ENCODE measurements at places on chromosomes 6 and 20.

GRCh38 chr20:6663104-6663503 is 104.4 kb upstream of the BMP2 start:
- peak; percentile 54 for DNase-seq

GRCh38 chr6:119171088-119171841 is 92.8 kb upstream of the FAM184A start:
- DNase-seq, result no peak

- DNase-seq, result no peak
Measured at GRCh38 chr6:149877659-149878058, 13.5 kb upstream of the LRP11 start.

GRCh38 chr6:149960488-149960887 is 3.3 kb upstream of the ULBP1 start:
- DNase-seq, result no peak

- no peak for DNase-seq
Measured at GRCh38 chr6:168320634-168321033, 1.1 kb upstream of the DACT2 start.

DNA sequence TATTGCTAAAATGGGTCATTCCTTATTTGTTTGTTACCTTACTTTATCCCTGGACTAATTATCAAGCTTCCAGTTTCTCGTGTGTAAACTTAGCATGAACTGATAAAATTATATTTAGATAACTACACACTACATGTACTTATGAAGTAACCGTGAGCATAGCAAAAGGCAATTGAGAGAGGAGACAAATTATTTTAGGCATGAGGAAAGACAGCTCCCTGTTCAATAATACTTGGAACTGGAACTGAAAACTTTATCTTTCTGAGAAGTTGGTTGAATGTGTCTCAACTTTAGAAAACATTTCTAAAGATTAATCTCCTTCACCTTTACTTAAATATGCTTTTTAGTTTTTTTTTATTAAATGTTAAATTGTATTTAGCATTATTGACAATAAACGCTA is 11.4 kb downstream of the CRISP3 start:
- DNase-seq, result no peak

DNA sequence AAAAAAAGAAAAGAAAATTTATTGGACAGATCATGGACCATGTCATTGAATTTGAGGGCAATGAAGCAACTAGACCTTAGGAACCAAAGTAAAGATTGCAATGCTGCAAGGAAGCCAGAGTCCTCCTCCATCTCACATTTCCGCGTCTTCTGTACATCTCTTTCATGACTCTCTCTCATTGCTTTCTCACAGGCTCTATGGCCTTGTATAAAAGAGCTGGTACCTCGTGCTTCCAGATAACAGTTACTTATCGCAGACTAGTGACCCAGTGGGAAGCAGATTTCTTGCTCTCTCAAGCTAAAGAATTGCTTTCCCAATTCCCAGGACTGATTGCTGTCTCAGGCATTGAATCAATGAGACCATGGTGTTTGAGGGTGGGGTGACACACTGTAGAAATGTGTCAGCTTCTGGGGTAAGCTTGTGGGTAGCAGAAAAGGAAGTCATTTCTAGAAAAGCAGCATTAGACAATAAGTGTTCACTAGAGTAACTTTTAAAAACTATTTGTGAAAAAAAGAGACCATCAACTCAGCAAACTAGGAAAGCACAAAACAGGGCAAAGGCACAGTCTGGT is 635.3 kb downstream of the UTRN start:
- peak; percentile 38 for DNase-seq

GRCh38 chr6:93515736-93516135 is 96.4 kb upstream of the EPHA7 start:
- peak; percentile 36 for DNase-seq

DNA sequence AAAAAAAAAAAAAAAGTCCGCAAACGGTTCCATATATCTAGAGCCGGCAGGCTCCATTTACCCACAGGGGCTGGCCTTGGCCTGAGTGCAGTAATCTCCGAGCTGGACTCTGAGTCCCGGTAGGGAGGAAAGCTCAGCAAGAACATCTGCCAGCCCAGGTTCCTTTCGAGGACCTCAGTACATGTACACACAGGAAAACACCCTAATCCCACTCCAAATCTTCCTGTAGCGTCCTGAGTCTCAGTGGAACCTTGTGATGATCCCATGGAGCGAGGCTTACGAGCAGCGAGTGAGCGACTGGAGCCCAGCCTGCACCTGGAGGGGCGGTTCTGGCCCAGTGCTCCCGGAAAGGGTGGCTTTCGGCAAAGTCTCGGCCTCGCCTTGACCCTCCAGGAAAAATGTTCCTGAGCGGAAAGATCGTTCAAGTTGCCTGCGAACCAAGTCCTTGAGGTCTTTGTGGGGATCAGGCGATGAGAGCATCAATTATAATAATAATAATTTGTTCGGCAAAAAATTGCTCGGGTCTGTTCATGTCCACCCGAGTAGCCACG is 32.1 kb downstream of the PRSS16 start:
- DNase-seq, result no peak

DNA sequence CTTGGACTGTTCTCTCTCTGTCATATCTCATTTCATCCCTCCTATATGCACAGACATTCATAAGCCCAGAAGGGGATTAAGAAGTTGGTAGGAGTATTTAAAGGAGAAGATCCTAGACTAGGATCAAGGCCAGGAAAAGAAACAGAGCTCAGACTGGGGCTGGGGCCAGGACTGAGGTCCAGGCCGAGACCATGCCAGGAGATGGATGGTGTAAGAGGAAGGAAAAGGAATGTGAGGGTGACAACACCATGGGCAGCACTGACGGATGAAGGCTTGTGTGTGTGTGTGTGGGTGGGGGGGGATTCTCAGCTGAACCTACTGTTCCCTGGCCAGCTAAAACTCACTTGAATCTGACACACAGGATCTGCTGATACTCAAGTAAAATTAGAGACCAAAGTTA is 182.1 kb downstream of the KIF6 start:
- DNase-seq, result no peak

DNA sequence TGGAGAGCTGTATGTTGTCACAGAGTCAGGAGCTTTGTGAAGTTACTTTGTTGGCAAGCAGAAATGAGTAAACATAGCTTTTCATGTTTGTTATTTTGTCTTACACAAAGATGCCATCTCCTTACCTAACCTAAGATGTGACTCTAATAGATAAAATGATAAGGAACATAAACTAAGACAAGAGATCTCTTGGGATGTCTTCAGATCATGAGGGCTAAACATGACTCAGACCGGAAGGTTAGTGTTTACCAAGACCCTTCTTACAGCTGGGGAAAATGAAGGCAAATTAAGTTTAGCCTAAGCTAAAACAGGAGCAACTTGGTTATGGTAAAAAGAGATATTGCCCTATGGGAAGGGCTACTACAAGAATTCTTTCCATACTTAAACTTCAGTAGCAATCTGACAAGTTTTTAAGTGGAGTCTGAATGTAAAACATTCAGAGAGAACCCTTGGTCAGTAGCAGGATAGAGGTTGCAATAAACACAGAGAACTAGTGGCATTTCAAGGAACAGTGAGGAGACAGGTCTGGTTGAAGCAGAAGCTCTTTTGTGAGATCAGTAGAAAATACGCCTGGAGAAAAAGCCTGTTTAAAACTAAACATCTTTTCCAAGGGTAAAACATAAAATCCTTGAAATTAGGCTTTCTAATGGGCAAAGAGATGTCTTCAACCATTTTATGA is 29.9 kb downstream of the SGK1 start:
- no peak for DNase-seq

GRCh38 chr6:95856876-95857364 is 158.9 kb upstream of the FUT9 start:
- DNase-seq, result no peak

DNA sequence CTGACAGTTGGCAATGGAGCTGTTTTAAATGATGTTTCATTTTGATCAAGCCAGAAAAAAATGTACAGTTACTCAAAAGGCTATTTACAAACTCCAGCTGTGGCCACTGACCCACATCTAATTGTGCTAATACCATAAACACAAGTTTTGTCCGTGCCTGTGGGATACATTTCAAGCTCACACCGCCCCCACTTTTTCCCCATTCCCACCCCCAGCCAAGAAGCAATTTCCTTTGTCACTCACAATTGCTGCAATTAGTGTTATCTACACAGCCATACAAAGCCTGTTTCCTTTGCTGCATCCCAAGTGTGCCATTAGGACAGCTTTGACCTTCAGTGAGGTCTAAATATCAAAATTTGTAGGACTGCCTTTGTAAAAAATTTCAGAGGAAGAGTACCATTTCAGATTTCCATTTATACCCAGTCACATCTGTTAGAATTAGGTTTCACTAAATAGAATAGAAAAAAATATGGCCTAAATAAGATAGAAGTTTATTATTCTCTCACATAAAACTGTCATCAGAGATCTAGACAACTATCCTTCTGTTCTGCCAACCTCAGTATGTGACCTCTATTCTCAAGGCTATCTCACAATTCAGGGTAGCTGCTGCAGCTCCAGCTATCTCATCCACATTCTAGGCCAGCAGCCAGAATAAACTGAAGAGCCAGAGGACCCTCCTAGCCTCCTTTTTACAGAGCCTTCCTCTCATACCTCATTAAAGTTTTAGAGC is 202.6 kb downstream of the NFATC2 start:
- peak; percentile 44 for DNase-seq

- DNase-seq, result no peak
Measured at GRCh38 chr6:161890133-161890831, 616.4 kb upstream of the AGPAT4 start.
